ENCODE measurements at places on chromosomes 12 and 14. TPM values are rescaled to one million over a fixed set of nuclear protein-coding genes. Genes with fewer than 3 reads are reported as not detected.
A peak's percentile ranks its signal among the peaks of the same experiment; 100 is the strongest.

DNA sequence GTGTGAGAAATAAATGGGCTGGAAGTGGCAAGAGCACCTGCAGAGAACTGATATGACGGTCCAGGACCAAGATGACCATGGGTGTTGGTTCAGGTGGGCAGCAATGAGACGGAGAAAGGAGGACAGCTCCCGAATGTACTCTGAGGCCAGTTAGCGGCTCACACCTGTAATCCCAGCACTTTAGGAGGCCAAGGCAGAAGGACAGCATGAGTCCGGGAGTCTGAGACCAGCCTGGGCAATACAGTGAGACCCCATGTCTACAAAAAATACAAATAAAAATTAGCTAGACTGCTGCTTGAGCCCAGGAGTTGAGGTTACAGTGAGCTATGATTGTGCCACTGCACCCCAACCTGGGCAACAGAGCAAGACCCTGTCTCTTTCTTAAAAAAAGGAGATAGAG is 60.1 kb downstream of the FOXN3 start:
- H3K4me1 ChIP-seq = peaks cover 2% of the 10 kb centered on the region
- H3K27me3 ChIP-seq = no peaks in the 10 kb centered on the region
- H3K27ac ChIP-seq = no peak overlapping the region
- DNase-seq = no peak

DNA sequence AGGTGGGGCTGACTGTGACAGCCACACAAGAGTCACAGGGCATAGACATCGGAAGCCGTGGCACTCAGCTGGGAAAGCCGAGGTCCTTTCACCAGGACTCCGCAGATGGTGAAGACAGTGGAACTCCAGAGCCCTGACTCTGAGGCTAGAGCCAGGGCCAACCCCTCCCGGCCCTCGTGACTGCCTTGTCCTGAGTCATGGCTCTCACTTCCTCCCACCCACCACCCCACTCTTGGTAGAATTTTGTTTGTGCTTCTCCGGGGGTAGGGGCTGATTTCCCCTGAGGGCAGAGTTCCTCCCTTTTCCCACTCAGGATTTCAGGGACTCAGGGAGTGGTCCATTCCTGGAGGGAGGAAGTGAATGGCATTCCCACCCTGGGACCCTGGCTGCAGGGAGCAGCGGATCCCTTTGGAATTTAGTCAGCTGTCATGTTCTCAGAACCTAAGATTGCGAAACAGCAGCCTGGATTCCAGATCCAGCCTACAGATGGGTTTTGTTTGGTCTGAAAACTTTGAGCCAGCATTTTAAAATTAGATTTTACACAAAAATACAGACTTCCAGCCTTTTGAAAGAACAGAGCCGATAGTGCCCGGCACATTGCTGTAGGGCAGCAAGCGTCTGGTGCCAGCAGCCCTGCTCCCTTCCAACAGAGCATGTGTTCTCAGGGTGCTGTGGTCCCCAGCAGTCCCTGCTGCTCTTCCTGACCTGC is 50.7 kb downstream of the TPCN1 start:
- H3K4me1 ChIP-seq = peaks cover 16% of the 10 kb centered on the region
- peak; percentile 91 for DNase-seq
- H3K4me3 ChIP-seq = peak overlapping the region; percentile 56
- peak overlapping the region; percentile 72 for H3K27ac ChIP-seq
- H3K27me3 ChIP-seq = no peaks in the 10 kb centered on the region
- no peaks in the 10 kb centered on the region for H3K36me3 ChIP-seq

GRCh38 chr14:95758331-95758730 is 44.4 kb upstream of the TCL1A start:
- H3K36me3 ChIP-seq = no peaks in the 10 kb centered on the region
- no peaks in the 10 kb centered on the region for H3K27me3 ChIP-seq
- no peaks in the 10 kb centered on the region for H3K4me1 ChIP-seq
- DNase-seq = no peak
- no peak overlapping the region for H3K4me3 ChIP-seq

- peak; percentile 54 for DNase-seq
- no peak overlapping the region for H3K27ac ChIP-seq
- H3K4me1 ChIP-seq = no peaks in the 10 kb centered on the region
Observed at GRCh38 chr14:94548999-94549985, 11.9 kb upstream of the SERPINA4 start.

DNA sequence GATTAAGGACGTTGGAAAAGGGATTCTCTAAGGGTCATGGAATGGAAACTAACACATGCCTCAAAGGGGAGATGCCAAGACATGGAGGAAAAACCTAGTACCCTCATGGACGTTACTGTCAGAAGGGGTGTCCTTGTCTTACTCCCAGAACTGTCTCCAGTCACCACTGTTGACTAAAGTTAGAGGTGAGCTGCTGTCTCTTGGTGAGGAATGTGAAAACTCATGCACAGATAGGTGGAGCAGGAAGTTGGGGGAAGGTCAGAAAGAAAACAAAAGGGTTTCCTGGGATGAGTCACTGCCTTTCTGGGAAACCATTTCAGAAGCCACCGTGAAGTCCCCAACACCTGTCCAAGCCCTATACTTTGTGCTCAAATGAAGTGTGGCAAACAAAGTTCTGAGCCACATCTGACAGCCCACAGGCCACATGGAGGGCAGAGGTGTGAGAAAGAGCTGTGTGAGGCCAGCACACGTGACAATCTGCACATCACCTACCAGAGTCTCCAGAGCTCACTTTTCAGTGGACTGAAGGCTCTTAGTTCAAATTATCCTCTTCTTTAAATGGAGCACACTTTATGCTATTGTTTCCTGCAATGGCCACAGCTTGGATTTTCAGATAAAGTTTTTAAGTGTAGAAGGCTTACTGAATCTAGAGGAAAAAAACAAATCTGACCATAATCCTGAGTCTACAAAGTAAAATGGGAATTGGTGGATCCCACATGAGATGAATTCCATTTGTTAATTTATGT is 92.9 kb upstream of the EGLN3 start:
- H3K36me3 ChIP-seq = no peaks in the 10 kb centered on the region
- H3K27ac ChIP-seq = no peak overlapping the region
- H3K27me3 ChIP-seq = no peaks in the 10 kb centered on the region
- no peak overlapping the region for H3K4me3 ChIP-seq
- H3K4me1 ChIP-seq = peaks cover 7% of the 10 kb centered on the region
- peak; percentile 17 for DNase-seq

GRCh38 chr14:39666386-39666785 is 234.2 kb upstream of the FBXO33 start:
- H3K27ac ChIP-seq = no peak overlapping the region
- DNase-seq = no peak
- H3K36me3 ChIP-seq = no peaks in the 10 kb centered on the region
- H3K27me3 ChIP-seq = no peaks in the 10 kb centered on the region

- DNase-seq = peak; percentile 92
- peak overlapping the region; percentile 88 for H3K4me3 ChIP-seq
- H3K27ac ChIP-seq = peak overlapping the region; percentile 99
- H3K36me3 ChIP-seq = peaks cover 10% of the 10 kb centered on the region
Observed at GRCh38 chr12:108856428-108857157, 790 bp downstream of the SSH1 start.

GRCh38 chr12:93524386-93525133 is 47.9 kb upstream of the SOCS2 start:
- no peak overlapping the region for H3K27ac ChIP-seq
- no peaks in the 10 kb centered on the region for H3K36me3 ChIP-seq
- H3K4me1 ChIP-seq = peaks cover 9% of the 10 kb centered on the region
- H3K4me3 ChIP-seq = no peak overlapping the region
- no peaks in the 10 kb centered on the region for H3K27me3 ChIP-seq
- DNase-seq = no peak

DNA sequence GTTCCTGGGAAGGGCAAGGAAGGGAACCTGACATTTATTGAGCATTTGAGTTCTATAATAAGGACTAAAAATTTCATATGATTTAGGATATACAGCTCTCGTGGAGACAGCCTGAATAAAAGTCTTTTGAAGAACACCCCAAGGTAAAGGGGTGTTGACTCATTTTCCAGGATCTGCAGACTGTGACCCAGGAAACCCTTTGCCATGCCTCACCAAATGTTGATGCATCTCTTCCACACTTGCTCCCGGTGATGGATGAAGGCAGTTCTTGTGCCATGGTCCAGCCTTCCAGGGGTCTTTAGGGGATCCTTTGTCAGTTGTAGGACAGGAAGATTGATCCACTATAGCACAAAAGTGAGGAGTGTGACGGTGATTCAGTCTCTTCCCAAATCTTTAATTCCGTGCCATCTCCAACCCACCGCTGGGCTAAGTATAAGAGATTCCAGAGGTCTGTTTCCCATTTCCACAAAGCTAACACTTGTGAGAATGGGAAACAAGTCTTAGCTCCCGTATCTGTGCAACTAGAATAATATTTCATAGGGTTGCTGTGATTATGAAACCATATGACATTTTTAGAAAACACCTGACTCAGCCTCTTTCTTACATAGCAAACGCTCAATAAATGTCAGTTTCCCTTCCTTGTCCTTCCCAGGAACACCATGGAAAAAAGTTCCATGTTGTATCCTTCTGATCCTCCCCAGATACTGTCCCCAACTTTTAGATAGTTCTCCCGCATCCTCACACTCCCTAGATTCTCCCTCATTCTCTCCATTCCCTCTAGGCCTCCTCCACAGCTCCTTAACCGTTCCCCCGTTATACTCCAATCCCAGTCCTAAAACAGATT is 836 bp downstream of the AAAS start:
- no peaks in the 10 kb centered on the region for H3K36me3 ChIP-seq
- peaks cover 12% of the 10 kb centered on the region for H3K4me1 ChIP-seq
- peak overlapping the region; percentile 97 for H3K4me3 ChIP-seq
- peak overlapping the region; percentile 87 for H3K27ac ChIP-seq

DNA sequence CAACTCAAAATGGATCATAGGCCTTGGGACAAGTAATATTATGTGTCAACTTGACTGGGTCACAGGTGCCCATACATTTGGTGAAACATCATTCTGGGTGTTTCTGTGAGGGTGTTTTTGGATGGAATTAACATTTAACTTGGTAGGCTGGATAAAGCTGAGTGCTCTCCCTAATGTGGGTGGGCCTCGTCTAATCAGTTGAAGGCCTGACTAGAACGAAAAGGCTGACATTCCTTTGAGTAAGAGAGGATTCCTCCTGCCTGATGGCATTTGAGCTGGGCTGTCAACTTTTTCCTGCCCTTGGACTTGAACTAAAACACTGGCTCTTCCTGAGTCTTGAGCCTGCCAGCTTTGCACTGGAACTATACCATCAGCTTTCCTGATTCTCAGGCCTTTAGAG is 93.4 kb upstream of the ESRRB start:
- no peak overlapping the region for H3K4me3 ChIP-seq
- H3K27me3 ChIP-seq = no peaks in the 10 kb centered on the region
- no peak overlapping the region for H3K27ac ChIP-seq
- H3K36me3 ChIP-seq = no peaks in the 10 kb centered on the region
- H3K4me1 ChIP-seq = no peaks in the 10 kb centered on the region

DNA sequence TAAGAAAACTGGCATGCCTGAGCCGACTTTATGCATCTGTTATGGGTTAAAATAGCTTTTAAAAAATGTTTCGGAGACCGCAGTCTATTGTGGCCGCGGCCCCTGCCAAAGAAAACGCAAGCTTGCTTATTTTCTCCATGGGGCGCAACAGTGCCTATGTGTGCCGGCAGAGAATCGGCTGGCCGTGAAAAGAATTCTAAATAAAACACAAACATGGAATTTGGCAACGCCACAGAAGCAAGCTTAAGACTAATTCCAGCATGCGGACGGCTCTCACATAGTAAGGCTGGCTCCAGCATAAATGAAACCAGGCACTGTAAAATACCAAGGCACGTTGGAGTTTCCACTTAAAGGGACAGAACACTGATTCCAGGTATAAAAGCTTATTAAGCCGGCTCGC is 56.7 kb downstream of the BCL11B start:
- H3K27ac ChIP-seq = no peak overlapping the region
- H3K27me3 ChIP-seq = peaks cover 7% of the 10 kb centered on the region
- no peaks in the 10 kb centered on the region for H3K36me3 ChIP-seq
- no peaks in the 10 kb centered on the region for H3K4me1 ChIP-seq
- peak overlapping the region; percentile 52 for H3K4me3 ChIP-seq

DNA sequence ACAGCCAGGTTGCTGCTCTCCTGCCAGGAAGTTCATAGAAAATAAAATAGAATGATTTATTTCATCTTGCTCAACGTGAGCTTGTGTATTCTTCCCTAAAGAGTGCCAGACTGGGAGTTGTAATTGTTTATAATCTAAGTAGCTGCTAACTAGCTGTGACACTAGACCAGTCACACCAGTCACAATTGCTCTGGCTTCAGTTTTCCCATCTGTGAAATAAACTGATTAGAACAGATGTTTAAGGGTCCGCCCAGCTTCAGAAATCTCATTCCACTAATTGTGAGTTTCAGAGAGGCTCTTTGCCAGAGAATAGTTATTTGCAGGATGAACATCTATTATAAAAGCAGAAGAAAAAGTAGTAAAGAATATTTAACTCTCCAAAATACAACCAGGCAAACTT is 55.6 kb upstream of the ZDHHC17 start:
- no peak overlapping the region for H3K4me3 ChIP-seq
- H3K4me1 ChIP-seq = peaks cover 23% of the 10 kb centered on the region
- H3K27ac ChIP-seq = no peak overlapping the region
- no peaks in the 10 kb centered on the region for H3K27me3 ChIP-seq

DNA sequence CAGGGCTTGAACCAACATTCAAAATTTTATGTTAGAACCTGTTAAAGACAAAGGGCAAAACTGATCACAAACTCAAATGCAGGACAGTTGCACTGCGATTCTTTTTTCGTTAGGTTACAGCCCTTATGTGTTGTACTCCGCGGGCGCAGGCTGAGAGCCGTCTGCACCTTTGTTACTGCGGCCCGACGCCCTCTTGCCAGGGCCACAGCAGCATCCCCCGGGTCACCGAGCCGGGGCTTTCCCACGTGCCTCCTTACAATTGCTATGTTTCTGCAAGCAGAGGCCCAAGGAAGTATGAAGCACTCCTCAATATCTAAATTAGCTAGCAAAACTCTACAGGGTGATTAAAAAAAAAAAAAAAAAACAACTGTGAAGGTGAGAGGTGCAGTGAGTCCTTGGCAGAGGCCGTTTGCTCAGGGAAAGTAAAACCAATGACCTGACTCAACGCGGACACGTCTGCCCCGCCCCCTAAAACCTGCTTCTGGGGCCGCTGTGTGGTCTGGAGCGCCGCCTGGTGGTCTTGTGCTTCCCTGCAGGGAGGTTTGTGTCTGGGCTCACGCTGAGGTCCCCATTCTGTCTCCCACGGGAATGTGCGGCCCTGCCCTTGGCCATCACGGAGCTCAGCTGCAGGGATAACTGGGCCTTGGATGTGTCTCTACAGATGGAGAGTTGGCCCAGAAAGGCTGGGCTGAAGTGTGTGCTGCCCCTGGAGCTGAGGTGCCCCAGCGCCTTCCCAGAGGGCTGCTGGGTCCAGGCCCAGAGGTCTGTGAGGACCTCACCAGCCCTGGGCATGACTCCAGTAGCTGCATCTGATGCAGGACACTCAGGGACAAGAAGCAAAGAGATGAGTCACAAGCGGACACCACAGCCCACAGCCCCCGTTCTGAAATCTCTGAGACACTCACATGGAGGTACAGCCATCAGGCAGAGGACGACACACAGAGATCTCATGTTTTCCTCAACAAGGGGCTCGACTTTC is 418.5 kb downstream of the TMEM121 start:
- DNase-seq = peak; percentile 9
- H3K36me3 ChIP-seq = no peaks in the 10 kb centered on the region
- H3K4me3 ChIP-seq = no peak overlapping the region

NTS gene
- total RNA-seq = not detected

Data from GM23248 (cell line).